CD4-positive, alpha-beta T cell (primary cell): ENCODE measurements at places on chromosomes 13 and 19.

GRCh38 chr13:109990296-109990695 lies 203.9 kb upstream of the IRS2 start:
- DNase-seq, result no peak

- no peak for DNase-seq
Measured at GRCh38 chr13:27599096-27599495, 21.2 kb downstream of the LNX2 start.

DNA sequence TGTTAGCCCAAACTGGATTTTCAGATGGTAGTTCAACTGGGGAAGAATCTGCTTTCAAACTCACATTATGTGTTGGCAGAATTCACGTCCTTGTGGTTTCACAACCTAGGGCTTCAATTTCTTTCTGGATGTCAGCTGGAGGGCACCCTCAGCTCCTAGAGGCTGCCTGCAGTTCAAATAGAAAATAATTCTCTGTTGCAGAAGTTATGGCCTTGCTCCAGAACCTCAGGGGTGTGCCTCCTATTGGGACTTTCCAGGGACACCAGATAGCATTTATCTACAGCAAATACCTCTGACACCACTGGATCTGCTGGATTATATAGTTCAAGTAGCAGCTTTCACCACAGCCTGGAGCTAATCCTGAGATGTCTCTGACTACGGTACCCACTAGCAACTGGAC lies 11.8 kb upstream of the RB1 start:
- no peak for DNase-seq

DNA sequence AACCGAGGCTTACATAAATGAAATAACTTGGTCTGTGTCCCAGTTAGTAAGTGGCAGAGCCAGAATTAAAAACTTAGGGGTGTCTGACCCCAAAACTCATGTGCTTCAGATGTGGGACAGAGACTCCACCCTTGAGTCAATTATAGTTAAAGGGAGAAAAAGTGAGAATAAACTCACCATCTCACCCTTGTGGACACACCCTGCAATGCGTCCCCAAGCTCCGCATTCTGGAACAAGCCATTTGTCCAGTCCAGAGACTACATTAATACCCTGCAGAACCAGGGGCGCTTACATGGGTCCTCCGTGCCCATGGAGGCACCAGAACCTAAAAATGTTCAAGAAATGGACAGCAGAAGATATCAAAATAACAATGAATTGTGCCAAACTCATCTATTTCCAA lies 207.0 kb upstream of the ZNF507 start:
- no peak for DNase-seq

DNA sequence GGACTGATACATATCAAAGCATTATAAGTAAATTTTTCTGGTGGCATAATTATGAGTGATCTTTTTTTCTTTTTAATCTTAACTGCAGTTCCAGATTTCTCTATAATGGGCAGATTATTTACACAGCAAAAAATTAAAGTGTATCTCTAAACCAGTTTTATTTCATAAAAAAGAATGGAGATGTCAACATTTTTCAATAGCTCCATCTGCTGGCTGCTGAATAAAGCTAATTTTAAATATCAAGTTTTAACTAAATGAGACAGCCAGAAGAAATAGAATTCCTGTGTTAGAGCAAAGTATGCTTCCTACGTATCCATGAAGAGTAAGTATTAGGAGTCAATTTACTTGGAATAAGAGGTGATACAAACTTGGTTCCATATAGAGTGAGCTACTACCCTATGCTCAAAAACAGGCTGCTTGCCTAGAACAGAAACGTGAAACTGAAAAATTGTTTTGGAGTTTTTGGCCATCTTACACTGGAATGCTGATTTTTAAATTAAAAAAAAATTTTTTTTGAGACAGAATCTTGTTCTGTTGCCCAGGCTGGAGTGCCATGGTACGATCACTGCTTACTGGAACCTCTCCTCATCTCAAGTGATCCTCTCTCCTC lies 5.0 kb upstream of the PDS5B start:
- DNase-seq, result no peak

GRCh38 chr13:24734950-24735349 lies 29.0 kb upstream of the RNF17 start:
- no peak for DNase-seq

- DNase-seq, result no peak
Measured at GRCh38 chr13:88586263-88586662, 915.1 kb downstream of the SLITRK5 start.

GRCh38 chr19:18428787-18429674 lies 8.9 kb downstream of the ISYNA1 start:
- peak; percentile 78 for DNase-seq

- no peak for DNase-seq
Measured at GRCh38 chr19:28968721-28969120, 244.2 kb downstream of the UQCRFS1 start.

GRCh38 chr19:13995017-13995728 lies 10.9 kb downstream of the RFX1 start:
- DNase-seq, result no peak

- DNase-seq, result no peak
Measured at GRCh38 chr13:106797081-106797640, 229.2 kb upstream of the ARGLU1 start.

DNA sequence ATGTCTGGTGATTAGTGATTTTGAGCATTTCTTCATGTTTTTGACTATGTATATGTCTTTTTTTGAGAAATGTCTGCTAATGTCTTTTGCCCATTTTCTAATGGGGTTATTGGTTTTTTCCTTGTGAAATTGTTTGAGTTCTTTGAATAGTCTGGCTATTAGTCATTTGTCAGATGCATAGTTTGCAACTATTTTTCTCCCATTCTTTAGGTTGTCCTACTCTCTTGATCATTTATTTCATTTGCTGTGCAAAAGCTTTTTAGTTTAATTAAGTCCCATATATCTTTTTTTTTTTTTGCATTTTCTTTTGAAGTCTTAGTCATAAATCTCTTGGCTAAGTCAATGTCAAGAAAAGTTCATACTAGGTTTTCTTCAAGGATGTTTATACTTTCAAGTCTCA lies 449.8 kb downstream of the DACH1 start:
- no peak for DNase-seq

- peak; percentile 38 for DNase-seq
Measured at GRCh38 chr13:46492946-46493345, 60.0 kb upstream of the LRCH1 start.

DNA sequence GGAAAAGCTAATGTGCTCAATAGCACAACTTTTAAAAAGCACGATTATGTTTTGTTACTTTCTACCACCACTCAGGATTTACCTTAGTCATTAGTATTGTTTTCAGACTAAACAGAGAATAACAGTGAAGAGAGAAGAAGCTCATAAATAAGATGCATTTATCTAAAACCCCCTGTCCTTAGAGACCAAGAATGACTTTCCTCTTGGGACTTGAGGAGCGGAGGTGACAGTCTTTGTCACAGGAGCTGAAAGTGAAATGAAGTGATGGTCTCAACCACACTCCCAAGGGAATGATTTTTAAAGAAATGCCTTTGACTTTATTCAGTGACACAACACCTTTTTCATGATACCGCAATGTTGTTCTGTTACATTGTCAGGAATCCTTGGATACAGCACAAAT lies 190.6 kb upstream of the NBEA start:
- DNase-seq, result no peak

GRCh38 chr19:53538378-53539109 lies 599 bp downstream of the ZNF331 start:
- DNase-seq, result peak; percentile 51

GRCh38 chr13:94534166-94534565 lies 54.7 kb upstream of the DCT start:
- no peak for DNase-seq

DNA sequence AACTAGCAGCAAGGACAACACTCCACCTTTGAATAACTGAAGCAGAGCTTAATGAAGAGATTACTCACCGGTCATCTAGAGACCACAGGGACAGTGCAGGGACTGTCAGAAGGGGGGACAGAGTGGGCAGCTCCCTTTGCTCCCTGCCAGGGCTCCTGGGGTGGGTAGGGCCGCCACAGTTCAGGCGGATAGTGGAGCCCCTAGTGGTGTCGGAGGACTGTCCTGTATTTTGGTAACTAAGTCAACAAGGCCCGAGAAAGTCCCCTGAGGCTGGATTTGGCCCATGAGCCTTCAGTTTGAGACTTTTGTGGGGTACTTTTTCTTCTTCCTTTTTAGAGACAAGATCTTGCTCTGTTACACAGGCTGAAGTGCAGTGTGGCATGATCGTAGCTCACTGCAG lies 44.6 kb downstream of the GJA3 start:
- no peak for DNase-seq

- no peak for DNase-seq
Measured at GRCh38 chr13:40064154-40065097, 409.0 kb downstream of the COG6 start.

DNA sequence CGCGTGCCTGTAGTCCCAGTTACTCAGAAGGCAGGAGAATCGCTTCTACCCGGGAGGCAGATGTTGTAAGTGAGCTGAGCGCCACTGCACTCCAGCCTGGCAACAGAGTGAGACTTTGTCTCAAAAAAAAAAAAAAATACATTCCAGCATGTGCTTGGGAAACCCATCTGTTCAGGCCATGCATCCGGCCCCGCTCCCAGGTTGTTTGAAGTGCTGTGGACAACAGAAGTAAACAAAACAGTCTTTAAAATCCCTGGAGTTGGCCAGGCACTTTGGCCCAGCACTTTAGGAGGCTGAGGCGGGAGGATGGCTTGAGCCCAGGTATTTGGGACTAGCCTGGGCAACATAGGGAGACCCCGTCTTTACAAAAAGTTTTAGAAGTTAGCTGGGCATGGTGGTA lies 3.2 kb upstream of the PTPRS start:
- no peak for DNase-seq

DNA sequence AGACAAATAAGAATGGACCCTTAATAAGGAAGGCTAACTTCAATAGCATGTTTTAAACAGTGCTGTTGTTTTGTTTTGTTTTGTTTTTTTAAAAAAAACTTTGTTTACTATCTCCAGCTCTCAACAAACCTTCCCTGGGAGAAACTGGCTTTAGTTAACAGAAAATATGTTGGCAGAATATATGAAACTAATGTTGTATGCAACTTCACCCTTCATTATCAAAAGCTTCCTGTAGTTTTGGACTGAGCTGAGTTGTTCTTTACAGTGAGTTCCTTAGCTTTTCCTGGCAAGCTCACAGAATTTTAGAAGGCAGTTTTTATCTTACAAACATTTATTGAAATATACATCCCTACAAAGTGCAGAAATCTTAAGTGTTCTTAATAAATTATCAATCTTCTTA lies 2480.7 kb upstream of the PCDH20 start:
- no peak for DNase-seq

DNA sequence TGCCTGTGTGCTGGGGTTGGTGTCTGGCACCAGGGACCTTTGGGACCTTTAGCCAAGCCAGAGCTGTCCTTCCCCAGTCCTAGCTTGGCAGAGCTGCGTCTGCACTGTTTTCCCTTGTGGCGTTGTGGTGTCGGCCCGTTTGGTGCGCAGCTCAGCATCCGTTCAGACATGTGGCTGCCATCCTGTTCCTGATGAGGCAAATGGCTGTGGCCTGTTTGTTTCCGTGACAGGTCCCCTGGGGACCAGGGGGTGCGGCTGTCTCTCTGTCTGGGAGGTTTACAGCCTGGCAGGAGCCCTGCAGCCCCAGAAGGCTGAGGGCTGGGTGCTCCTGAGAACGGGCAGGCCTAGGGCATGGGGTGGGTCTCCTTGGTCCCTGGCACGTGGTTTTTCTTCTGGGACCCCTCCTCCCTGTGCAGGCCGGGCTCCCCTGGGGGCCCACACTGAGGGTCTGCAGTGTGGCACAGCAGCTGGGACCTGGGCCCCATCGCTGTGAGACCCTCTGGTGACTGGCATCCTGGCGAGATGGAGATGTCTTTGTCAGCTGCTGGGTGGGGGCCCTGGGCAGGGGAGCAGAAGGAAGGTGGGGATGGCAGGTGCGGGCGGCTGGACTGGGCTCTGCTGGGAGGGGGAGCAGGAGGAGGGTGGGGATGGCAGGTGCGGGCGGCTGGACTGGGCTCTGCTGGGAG lies 4.0 kb downstream of the SPPL2B start:
- peak; percentile 56 for DNase-seq

GRCh38 chr19:41298348-41298964 lies 11.5 kb upstream of the CCDC97 start:
- no peak for DNase-seq

- no peak for DNase-seq
Measured at GRCh38 chr13:26228096-26228495, 6.0 kb upstream of the RNF6 start.

DNA sequence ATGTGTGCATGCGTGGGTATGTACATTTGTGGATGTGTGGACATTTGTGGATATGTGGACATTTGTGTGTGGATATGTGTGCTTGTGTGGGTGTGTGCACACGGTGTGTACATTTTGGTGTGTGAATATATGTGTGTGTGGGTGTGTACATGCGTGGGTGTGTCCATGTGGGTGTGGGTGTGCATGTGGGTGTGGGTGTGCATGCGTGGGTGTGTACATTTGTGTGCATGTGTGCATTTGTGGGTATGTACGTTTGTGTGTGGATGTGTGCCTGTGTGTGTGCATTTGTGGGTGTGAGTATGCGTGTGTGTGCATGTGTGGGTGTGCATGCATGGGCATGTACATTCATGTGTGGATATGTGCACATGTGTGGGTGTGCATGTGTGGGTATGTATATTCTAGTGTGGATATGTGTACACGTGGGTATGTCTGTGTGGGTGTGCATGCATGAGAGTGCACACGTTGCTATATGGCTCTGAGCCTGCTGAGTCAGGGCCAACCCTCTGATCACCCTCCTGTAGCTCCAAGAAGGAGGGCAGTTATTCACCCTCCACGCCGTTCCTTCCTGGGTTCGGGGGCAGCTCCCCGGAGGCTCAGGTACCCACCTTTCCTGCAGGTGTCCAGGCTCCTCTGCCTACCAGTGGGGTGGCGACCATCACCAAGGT lies 20.3 kb downstream of the COMP start:
- DNase-seq, result no peak

DNA sequence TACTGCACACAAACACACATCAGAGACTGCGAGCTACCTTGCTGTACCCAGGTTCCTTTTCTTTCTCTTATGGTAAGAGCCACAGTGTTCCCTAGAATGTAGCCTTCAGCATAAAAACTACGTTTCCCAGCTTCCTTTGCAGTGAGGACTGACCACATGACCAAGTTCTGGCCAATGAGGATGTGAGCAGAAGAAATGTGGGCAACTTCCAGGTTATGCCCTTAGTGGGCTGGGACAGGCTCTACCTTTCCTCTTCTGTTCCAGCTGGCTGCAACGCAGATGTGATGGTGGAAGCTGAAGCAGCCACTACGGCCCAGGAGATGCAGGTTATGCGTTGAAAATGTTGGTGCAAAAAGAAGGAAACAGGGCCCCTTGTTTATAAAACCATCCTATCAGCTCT lies 27.5 kb downstream of the VRK3 start:
- no peak for DNase-seq

DNA sequence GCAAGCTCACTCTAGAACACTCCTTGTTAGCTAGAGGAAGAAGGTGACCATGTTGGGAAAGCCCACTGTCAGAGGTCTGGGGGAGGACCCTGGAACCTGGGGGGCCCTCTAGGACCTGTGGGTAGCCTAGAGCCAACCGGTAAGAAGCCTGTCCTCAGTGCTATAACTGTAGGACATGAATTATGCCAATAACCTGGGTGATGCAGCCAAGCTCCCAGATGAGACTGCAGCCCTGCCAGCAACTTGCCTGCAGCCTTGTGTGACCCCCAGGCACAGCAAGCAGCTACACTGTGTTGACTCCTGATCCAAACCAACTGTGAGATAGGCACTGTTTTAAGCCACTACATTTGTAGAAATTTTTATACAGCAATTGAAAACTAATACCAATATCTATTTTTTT lies 122.3 kb downstream of the MIPEP start:
- no peak for DNase-seq

- DNase-seq, result no peak
Measured at GRCh38 chr13:50585674-50586413, 257.6 kb downstream of the DLEU7 start.

- DNase-seq, result no peak
Measured at GRCh38 chr13:22031702-22032286, 360.9 kb downstream of the FGF9 start.
